ENCODE measurements at places on chromosomes 2 and 18.

- peak; percentile 58 for DNase-seq
Measured at GRCh38 chr2:3597567-3597966, 2.7 kb downstream of the COLEC11 start.

- peak; percentile 33 for DNase-seq
Measured at GRCh38 chr18:35267161-35267651, 22.8 kb downstream of the ZSCAN30 start.

GRCh38 chr18:9549405-9549804 lies 65.0 kb downstream of the PPP4R1 start:
- no peak for DNase-seq

- DNase-seq, result no peak
Measured at GRCh38 chr2:19122220-19122619, 236.2 kb downstream of the OSR1 start.

DNA sequence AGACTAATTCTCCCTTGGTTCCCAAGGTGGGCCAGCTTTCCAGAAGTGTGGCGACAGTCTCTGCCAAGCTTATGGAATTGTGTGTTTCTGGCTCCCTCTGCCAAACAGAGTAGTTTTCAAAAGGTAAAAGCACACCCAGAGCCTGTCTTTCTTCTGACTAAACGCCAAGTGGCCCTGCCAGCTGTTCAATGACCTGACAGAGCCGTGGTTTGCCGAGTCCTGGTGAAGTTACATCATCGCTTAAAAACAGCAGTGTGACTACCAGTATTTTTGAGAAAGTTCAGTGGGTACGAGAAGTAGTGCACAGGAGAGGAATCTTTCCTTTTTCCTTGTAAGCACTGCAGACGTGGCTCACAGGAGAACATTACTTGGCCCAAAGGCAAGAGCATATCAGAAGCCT lies 1.9 kb downstream of the PER2 start:
- DNase-seq, result no peak

GRCh38 chr2:222049946-222050345 lies 248.9 kb downstream of the PAX3 start:
- DNase-seq, result no peak

- no peak for DNase-seq
Measured at GRCh38 chr2:78465707-78466106, 559.8 kb upstream of the REG3G start.

GRCh38 chr2:105344704-105345345 lies 7.5 kb downstream of the C2orf49 start:
- no peak for DNase-seq

- no peak for DNase-seq
Measured at GRCh38 chr18:47343291-47343690, 91.8 kb upstream of the SKOR2 start.

GRCh38 chr2:137983581-137983980 lies 19.3 kb downstream of the HNMT start:
- DNase-seq, result no peak

DNA sequence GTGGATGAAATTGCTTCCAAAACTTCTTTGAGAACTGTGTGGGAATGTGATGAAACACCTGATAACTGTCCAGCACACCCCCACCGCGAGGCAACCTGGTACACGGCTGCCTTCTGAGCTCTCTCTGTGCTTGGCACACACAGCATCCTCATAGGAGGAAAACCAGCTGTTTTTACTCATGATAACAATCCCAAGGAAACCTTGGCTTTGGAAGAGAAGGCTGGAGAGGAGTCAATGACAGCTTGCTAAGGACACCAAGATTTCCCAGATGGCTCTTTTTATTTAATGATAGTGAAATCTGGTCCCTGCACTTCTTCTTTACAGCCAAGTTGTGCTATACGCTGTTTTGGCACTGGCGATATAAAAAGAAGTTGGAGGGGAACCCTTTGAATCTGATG lies 232.5 kb upstream of the FN1 start:
- no peak for DNase-seq

GRCh38 chr2:157876786-157877138 lies 632 bp upstream of the ACVR1 start:
- no peak for DNase-seq
